ENCODE measurements at places on chromosomes 5 and 9.

DNA sequence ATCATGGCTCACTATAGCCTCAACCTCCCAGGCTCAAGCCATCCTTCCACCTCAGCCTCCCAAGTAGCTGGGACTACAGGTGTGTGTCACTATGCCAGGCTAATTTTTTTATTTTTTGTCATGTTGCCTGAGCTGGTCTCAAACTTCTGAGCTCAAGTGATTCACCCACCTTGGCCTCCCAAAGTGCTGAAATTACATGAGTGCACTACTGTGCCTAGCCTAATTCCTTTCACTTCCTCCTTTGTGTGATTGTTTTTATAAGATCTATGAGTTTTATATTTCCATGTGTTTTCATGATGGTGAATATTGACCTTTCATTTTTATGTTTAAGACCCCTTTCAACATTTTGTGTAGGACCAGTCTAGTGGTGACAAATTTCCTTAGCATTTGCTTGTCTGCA lies 55.2 kb upstream of the IL12B start:
- DNase-seq: no peak

GRCh38 chr5:131259326-131259725 lies 4.5 kb upstream of the CDC42SE2 start:
- DNase-seq: no peak

- no peak for DNase-seq
These were observed 101.6 kb upstream of the FSD1L start for GRCh38 chr9:105346273-105346672.

DNA sequence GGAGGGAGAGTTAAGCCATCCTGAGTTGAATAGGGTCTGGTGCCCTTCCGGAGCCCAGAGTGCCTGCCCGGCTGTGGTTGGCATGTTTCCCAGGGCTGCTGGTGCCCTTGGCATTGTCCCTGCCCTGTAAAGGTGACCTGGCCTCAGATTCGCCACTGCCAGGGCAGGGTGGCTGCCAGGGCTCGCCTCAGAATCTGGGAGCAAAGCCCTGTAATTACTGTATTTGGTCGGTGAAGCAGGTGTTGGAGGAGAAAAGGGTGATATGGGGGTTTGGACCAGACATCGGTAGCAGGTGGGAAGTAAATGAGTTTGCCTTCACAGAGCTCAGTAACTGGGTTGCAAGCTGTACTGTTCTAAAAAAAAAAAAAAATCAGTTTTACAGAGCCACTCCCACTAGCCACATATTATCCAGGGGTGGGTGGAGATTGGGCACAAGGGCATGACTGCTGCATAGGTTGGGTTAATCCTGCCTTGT lies 47.6 kb downstream of the RGS3 start:
- no peak for DNase-seq

GRCh38 chr5:79430196-79430595 lies 83.7 kb downstream of the HOMER1 start:
- DNase-seq: no peak

- DNase-seq: no peak
These were observed 302.7 kb upstream of the RFX3 start for GRCh38 chr9:3828495-3828894.

- no peak for DNase-seq
These were observed 737 bp downstream of the RNF180 start for GRCh38 chr5:64166201-64166959.

DNA sequence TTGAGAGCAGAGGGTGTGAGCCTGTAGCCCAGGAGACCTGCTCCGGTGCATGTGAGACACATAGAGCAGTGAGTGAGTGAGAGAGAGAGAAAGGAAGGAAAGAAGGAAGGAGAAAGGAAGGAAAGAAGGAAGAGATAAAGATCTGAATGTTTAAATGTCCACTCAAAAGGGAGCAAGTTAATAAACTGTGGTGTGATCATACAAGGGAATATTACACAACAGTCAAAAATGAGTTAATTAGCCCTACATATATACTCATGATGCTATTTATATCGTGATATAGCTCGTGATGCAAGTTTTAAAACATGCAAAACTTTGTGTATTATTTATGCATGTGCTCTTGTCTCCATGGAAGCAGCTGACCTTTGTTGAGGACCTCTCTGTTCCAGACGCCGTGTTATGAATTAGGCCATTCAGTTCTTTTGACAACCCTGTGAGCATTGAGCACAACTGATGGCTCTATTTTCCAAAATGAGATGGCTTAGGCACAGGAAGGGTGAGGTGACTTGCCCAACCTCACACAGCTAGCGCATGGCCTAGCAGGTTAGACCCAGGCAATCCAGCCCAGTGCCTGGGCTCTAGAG lies 70.6 kb downstream of the HMCN2 start:
- no peak for DNase-seq
